ENCODE measurements at places on chromosomes 5 and 9.

GRCh38 chr9:16579872-16580432, 290.5 kb downstream of the BNC2 start:
- DNase-seq, result no peak

GRCh38 chr5:143309661-143310431, 93.6 kb downstream of the NR3C1 start:
- no peak for DNase-seq

DNA sequence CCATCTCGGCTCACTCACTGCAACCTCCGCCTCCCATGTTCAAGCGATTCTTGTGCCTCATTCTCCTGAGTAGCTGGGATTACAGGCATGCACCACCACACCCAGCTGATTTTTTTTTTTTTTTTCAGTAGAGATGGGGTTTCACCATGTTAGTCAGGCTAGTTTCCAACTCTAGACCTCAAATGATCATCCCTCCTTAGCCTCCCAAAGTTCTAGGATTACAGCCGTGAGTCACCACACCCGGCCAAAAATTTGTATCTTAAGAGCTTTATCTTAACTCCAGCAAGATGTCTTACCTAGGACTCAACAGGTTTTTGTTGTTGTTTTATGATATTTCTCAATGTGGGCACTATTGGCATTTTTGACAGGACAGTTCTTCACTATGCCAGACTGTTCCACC, 27.9 kb downstream of the LYRM7 start:
- no peak for DNase-seq

GRCh38 chr5:89827359-89827758, 582.2 kb downstream of the CETN3 start:
- DNase-seq, result no peak

- no peak for DNase-seq
Observed at GRCh38 chr5:93010616-93011015, 570.4 kb downstream of the NR2F1-AS1 start.

- DNase-seq, result no peak
Observed at GRCh38 chr5:98066910-98067309, 706.6 kb upstream of the RGMB start.

All from activated naive CD4-positive, alpha-beta T cell treated with Interleukin-2 at 50 U/mL for 16 hours (primary cell).